ENCODE measurements at places on chromosomes 4 and X.

DNA sequence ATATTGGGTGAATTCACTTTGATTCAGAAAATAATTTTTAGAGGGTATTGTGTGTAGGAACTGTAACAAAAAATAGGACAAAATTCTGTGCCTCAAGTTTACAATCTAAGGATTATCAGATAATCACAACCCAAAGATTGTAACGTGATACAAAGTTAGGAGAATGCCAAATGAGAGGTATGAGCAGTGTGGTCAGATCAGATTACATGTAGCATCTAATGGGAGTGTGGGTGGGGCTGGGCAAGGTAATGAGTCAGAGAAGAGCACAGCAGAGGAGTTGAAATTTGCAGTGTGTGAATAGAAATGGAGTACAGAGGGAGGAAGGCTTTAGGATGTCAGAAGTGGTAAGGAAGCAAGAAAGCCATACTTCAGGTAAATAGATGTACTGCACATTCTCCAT, 103.4 kb upstream of the TEX13A start:
- DNase-seq, result no peak

DNA sequence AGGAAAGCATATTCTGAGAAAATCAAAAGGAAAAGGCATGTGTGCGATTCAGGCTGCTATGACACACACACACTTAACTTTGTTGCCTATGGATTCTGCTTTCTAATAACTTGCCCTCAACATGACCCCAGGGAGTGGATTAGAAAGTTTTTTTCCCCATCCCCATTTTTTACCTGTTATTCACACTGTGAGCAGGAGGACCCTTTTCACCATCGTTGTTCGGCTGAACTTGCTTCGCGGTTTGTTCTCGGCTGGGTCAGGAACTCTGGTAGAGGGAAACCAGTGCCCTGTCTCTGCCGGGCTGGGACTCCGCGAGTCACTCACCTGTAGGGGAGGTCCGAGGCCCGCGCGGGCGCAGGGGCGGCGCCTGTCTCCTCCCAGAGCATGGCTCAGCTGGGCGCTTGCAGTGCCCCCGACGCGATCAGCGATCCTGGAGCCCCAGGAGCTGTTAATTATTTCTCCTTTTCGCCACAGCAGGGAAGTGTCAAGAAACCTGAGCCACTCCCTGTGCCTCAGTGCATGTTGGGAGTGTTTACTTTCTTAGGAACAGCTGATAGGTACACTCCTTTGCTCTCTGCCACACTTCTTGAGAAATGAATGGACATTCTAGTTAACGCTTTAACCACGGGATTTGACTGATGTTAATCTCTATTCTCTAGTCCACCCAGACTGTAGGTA, at the start of gene RASSF6:
TSS of gene RASSF6 (minus strand) at position 322 of the 678 bp plus-strand sequence. CDS start 8,641 bp downstream, outside the sequence.
- DNase-seq, result peak; percentile 61

DNA sequence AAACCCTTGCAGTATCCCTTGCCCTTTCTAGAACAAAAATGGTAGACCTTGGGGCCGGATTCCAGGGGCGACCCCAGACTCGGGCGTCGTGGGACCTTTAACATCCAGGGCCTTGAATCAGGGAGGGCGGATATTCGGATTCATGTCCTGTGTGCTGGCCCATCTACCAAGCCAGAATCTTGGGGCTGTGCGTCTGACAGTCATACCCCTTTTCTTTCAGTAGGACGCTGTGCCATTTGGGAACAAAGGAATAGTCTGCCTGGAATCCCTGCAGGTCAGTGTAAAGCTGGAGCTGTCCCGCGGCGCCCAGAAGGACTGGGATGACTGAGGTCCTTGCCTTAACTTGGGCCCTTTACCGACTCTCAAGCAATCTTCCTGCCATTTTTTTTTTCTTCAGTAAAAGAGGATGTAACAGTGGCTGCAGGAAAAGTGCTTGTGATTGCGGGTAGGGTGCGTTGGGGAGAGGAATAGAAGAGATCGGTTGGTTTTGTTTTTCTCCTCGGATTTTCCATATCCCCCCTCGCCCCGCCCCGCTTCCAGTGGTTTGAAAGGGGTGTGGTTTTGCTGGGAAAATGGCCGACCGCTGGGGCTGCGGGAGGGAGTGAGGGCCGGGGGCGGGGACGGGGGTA, 518 bp downstream of the ARMCX1 start:
- no peak for DNase-seq

- DNase-seq, result no peak
Observed at GRCh38 chr4:114296126-114296525, 302.5 kb upstream of the UGT8 start.

DNA sequence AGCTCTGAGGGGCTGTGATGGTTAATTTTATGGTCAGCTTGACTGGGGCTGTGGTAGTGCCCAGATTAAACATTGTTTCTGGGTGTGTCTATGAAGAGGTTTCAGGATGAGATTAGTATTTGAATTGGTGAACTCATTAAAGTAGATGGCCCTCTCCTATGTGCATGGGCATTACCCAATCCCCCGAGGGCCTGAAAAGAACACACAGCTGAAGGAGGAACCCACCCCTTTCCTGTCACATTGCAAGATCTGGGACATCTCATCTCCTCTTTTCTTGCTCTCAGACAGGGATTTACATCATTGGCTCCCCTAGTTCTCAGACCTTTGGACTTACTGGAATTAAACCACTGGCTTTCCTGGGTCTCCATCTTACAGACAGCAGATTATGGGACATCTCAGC, 29.4 kb upstream of the NDP start:
- DNase-seq, result no peak

DNA sequence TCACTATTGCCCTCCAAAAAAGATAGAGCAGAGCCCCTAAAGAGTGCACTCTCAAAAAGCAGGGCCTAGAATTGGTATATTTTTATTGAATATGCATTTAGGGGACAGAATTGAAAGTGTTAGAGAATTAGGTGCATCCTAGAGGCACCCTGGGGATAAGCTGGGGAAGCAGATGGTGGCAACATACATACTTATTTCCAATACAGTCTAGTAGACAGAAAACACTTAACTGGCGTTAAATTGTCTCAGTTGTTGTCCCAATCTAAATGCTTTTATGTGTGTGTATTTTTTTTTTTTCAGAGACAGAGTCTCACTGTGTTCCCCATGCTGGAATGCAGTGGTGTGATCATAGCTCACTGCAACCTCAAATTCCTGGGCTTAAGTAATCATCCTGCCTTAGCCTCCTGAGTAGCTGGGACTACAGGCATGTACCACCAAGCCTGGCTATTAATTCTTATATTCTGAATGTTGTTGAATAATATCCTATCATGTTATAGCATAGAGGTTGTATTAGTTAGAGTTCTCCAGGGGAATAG, 481.8 kb downstream of the GRXCR1 start:
- no peak for DNase-seq

DNA sequence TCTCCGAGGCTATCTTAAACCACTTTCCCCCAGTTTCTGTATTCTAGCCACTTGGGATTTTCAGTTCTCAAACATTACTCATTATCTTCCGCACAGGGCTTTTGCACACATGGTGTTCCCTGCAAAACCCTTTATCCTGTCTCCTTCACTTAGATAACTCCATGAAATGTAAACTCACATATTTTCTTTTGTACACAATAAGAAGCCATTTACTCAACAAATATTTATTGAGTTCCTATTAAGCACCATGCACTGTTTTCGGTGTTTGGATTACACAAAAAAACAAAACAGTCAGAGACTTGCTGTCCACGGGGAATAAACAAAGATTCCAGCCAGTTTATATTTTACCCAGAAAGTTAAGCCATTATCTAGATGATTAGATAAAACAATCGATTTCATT, 42.5 kb upstream of the UNC5C start:
- DNase-seq, result no peak

- DNase-seq, result no peak
Observed at GRCh38 chrX:129980001-129980401, 2.4 kb upstream of the BCORL1 start.

- no peak for DNase-seq
Observed at GRCh38 chr4:37765741-37766140, 60.7 kb upstream of the PGM2 start.

GRCh38 chr4:27720010-27720766, 859.5 kb downstream of the STIM2 start:
- DNase-seq, result no peak

DNA sequence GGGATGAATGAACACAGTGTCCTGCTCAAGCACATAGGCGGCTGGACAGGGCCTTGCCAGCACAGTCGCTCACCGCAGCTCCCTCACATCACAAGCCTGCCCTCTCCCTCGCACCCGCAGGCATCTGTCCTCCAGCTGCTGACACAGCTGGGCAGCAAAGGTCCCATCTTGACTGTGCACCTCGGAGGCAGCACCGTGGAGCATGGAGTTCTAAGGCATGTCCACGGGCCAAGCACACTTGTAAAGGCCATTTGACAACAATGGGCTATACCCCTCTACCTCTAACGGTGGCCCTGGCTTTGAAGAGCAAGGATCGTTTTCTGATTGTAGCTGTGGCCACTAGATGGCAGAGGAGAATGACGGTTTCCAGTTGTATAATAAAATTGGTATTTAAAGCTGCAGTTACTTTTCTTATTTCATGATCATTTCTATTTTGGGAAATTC, 53.8 kb downstream of the APLN start:
- DNase-seq, result peak; percentile 41

DNA sequence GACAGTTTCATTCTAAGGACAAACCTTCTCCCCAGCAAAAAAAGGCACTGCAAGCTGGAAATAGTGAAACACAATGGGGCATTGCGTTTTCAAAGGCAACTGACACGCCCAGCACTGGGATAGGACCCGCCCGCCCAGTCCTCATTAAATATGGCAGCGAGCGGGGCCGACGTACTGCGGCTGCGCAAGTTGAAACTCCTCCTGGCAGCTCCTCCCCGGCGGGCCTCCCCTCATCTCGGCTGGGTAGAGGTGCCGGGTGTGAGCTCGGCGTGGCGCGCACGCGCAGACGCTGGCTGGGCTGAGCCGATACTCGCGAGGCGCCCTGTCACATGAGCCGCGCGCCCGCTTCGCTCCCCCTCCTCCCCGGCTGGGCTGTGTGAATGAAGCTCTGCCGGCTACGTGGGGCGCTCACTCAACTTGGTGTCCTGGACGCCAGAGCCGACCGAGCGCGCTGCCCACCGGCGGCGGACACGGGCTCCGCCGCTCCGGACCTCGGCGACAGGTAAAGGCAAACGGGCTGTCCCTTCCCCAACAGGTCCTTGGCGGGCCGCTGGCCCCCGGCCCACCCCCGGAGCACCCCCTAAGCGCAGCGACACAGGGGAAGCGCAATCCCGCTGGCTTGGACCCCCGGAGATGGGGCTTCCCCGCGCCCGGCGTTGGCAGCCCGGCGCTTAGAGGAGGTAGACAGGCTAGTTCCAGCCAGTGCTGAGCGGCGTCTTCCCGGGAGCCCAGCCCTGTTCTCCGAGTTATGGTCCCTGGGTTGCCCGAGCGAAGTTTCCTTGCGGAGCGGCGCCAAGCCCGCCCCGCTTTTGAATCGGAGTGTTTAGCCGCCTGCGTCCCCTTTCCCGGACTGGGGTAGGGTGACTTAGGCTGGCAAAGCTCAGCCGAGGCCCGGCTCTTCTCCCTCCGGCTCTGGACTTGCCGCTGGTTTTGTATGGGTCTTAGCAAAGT, at the start of gene CLCN5:
TSS of gene CLCN5 (plus strand) at position 306 of the 951 bp plus-strand sequence. CDS start 2,703 bp downstream, outside the sequence.
- peak; percentile 97 for DNase-seq

GRCh38 chr4:57320217-57320616, 210.0 kb upstream of the IGFBP7 start:
- DNase-seq, result no peak

GRCh38 chrX:50054147-50054546, 131.8 kb downstream of the CLCN5 start:
- DNase-seq, result no peak

DNA sequence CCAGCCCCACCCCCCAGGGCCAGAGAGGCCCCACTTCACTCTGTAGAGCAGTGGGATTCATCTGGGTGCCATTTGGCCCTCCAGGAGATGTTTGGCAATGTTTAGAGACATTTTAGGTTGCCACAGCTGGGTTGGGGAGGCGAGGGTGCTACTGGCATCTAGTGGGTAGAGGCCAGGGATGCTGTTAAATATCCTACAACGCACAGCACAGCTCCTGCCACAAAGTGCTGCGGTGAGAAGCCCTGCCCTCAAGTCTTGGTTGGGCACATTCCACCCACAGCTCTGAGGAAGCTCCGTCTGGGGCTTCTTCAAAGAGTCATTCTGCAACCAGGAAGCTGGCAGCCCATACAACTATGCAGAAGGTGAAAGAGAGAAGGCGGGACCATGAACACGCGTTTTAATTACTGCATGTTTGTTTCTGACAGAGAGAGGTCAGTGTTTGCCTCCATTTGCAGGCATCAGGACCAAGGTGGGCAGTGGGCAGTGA, 48.1 kb upstream of the FAM9C start:
- no peak for DNase-seq

GRCh38 chr4:36587909-36588472, 306.6 kb downstream of the DTHD1 start:
- DNase-seq, result no peak

GRCh38 chrX:134683351-134684005, 25.2 kb upstream of the PLAC1 start:
- peak; percentile 87 for DNase-seq

GRCh38 chr4:141635736-141636081, 674 bp upstream of the IL15 start:
- DNase-seq, result no peak

GRCh38 chrX:25810202-25810601, 327.9 kb upstream of the MAGEB18 start:
- DNase-seq, result no peak

Data from NCI-H1092 treated with DMSO at 0.1 percent for 48 hours (cell line).